CD4-positive, alpha-beta T cell (primary cell): ENCODE measurements at places on chromosomes 6 and 20.

DNA sequence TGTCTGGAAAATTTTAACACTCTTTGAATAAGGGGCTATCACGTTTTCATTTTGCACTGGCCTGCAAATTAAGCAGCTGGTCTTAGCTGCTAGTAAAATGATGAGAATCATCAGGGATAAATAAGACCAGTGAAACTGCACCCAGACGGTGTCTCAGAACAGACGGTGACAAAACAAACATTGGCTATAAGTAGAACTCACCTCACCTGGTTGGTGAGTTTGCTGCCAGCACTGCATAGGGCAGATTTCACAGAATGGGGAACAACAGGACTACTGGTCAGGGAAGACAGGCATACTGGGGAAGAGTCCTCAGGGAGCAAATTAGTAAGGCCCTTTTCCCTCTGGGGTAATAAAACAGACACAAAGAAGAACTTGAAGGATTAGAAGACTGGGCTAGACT lies 175.9 kb upstream of the CITED2 start:
- no peak overlapping the region for H3K4me3 ChIP-seq
- no peaks in the 10 kb centered on the region for H3K36me3 ChIP-seq
- H3K4me1 ChIP-seq, result no peaks in the 10 kb centered on the region
- H3K27ac ChIP-seq, result no peak overlapping the region
- no peak for DNase-seq

DNA sequence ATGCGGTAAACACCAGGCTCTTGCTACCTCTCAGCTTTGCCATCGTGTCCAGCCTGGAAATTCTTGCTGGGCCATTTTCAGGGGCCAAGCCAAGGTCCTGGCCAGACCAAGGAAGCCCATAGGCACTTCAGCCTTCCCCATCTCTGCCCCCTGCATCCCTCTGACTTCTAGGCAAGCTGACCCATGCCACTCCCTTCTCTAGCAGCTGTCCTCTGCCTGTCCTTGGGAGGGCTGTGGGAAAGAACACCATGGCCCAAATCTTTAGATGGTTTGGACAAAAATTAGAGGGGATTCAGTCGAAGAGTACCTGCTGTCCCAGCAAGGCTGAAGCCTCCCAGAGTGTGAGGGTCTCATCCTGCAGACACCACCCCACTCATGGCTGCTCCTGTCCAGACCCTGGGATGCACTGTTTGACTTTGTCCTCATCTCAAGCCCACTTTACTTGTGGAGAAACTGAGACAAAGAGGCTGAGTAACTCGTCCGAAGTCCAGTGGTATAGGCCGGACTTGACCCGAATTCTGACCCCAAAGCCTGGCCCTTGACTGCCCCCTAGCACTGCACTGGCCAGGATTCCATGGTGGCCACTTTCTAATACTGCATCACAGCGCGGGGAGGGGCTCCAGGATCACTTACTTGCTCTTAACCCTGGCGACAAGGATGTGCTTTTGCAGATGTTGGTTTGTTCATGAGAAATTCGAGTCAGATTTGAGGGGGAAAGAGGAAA lies 22.4 kb upstream of the STX16 start:
- H3K36me3 ChIP-seq, result no peaks in the 10 kb centered on the region
- H3K27me3 ChIP-seq, result no peaks in the 10 kb centered on the region
- H3K4me1 ChIP-seq, result peaks cover 45% of the 10 kb centered on the region
- no peak for DNase-seq
- no peak overlapping the region for H3K4me3 ChIP-seq

DNA sequence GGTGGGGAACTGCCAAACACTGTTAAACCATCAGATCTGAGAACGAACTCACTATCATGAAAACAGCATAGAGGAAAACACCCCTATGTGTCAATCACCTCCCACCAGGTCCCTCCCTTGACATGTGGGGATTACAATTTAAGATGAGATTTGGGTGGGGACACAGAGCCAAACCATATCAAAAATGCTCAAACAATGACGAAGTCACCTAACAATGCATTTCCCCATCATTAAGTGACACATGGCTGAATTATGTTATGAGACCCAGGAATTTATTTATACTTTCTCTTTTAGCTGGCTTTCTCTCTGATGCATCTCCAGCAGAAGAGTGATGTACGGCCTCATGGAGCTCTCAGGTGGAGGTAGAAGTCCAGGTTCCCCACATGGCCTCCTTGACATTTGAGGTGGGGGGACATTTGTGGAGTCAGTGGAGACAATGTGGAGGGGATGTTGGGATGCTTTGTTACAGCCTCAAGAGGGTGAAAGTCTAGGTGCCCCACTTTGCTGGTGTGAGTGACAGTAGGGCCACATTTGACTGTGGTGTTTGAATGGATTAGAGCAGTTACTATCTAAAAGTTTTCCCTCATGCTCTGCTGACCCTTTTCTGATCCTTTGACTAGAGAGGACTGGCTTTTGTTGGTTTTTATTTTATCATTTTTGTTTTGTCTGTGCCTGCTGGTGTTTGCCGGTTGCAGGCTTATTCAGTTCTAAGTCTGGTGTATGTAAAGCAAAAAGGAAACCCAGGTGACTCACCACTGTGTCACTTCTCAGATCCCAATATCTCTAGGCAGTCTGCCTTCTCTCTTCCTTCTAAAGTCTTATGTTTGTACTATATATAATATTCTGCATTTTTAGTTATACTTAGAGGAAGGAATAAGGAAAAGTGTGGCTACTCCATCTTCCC lies 18.5 kb upstream of the DCBLD1 start:
- peaks cover 2% of the 10 kb centered on the region for H3K4me1 ChIP-seq
- no peak overlapping the region for H3K27ac ChIP-seq
- H3K36me3 ChIP-seq, result no peaks in the 10 kb centered on the region
- no peak for DNase-seq

- H3K4me3 ChIP-seq, result no peak overlapping the region
- H3K36me3 ChIP-seq, result no peaks in the 10 kb centered on the region
- no peaks in the 10 kb centered on the region for H3K4me1 ChIP-seq
These were observed 231.0 kb downstream of the QKI start for GRCh38 chr6:163645560-163645959.

- no peaks in the 10 kb centered on the region for H3K27me3 ChIP-seq
- no peak overlapping the region for H3K4me3 ChIP-seq
- peaks cover 52% of the 10 kb centered on the region for H3K36me3 ChIP-seq
- no peak for DNase-seq
- H3K4me1 ChIP-seq, result no peaks in the 10 kb centered on the region
These were observed 54.8 kb upstream of the FAM83C start for GRCh38 chr20:35347011-35347410.

- no peak for DNase-seq
- H3K4me1 ChIP-seq, result no peaks in the 10 kb centered on the region
- H3K27ac ChIP-seq, result no peak overlapping the region
- H3K27me3 ChIP-seq, result peaks cover 4% of the 10 kb centered on the region
- H3K36me3 ChIP-seq, result no peaks in the 10 kb centered on the region
- H3K4me3 ChIP-seq, result no peak overlapping the region
These were observed 75.9 kb upstream of the RALGAPA2 start for GRCh38 chr20:20788308-20788707.

GRCh38 chr6:45423111-45423823 lies 45.5 kb upstream of the SUPT3H start:
- peak overlapping the region; percentile 77 for H3K27ac ChIP-seq
- H3K36me3 ChIP-seq, result no peaks in the 10 kb centered on the region
- peaks cover 31% of the 10 kb centered on the region for H3K27me3 ChIP-seq
- no peak for DNase-seq
- H3K4me3 ChIP-seq, result peak overlapping the region; percentile 94

DNA sequence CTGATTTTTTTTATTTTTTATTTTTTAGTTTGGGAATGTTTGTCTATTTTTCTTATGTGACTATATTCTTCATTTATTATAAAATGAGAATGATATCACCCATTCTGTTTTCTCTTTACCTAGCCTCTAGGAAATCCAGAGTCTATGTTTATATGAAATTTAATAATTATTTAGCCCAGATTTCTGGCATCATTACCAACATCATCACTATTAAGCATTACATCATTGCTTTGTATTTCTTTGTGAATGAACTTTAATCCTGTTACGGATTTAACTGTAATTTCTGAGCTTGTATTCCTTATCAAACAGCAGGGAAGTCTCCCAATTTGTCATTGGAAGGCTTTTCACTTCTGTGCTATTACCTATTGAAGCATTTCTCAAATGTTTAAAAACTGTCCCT lies 72.7 kb upstream of the NOX3 start:
- H3K4me1 ChIP-seq, result no peaks in the 10 kb centered on the region
- no peak for DNase-seq
- no peak overlapping the region for H3K27ac ChIP-seq
- no peaks in the 10 kb centered on the region for H3K27me3 ChIP-seq

GRCh38 chr20:54067606-54068174 lies 2.7 kb downstream of the BCAS1 start:
- no peak for DNase-seq
- no peaks in the 10 kb centered on the region for H3K27me3 ChIP-seq
- no peak overlapping the region for H3K4me3 ChIP-seq
- H3K27ac ChIP-seq, result no peak overlapping the region
